ENCODE measurements at places on chromosomes 7 and 10.

- peaks cover 2% of the 10 kb centered on the region for H3K36me3 ChIP-seq
- no peak for DNase-seq
- H3K4me1 ChIP-seq: peaks cover 3% of the 10 kb centered on the region
- H3K4me3 ChIP-seq: no peak overlapping the region
- peaks cover under 1% of the 10 kb centered on the region for H3K27me3 ChIP-seq
- no peak overlapping the region for H3K27ac ChIP-seq
These were observed 86.9 kb downstream of the NEURL1 start for GRCh38 chr10:103580430-103580829.

GRCh38 chr7:2808891-2809665 is 35.0 kb downstream of the GNA12 start:
- no peak overlapping the region for H3K4me3 ChIP-seq
- no peak for DNase-seq
- no peaks in the 10 kb centered on the region for H3K27me3 ChIP-seq
- H3K36me3 ChIP-seq: peaks cover 10% of the 10 kb centered on the region

- no peak overlapping the region for H3K4me3 ChIP-seq
- H3K27me3 ChIP-seq: no peaks in the 10 kb centered on the region
- no peak for DNase-seq
- peaks cover 9% of the 10 kb centered on the region for H3K4me1 ChIP-seq
- no peak overlapping the region for H3K27ac ChIP-seq
- peaks cover 4% of the 10 kb centered on the region for H3K36me3 ChIP-seq
These were observed 99.5 kb downstream of the VTI1A start for GRCh38 chr10:112546474-112546873.

- DNase-seq: no peak
- no peak overlapping the region for H3K27ac ChIP-seq
- peaks cover 58% of the 10 kb centered on the region for H3K27me3 ChIP-seq
- no peaks in the 10 kb centered on the region for H3K4me1 ChIP-seq
- no peaks in the 10 kb centered on the region for H3K36me3 ChIP-seq
These were observed 27.1 kb upstream of the LBX1 start for GRCh38 chr10:101256387-101256786.

DNA sequence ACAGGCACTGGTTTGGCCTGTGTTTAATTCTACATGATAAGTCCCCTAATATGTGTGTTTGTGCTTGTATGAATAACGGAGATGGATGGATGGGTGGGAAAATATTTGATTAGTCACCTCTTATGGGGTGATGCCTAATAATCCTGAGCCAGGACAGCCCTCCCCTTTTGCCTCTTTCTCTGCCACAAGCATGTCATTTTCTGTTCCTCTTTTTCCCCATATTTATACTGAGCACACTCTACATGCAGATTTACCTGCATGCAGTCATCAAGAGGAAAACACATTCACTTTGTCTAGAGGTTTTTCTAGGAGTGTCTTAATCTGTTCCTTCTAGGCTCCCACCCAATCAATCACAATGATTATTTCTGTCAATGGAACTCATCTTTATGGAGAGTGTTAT is 111.6 kb upstream of the TBX20 start:
- no peak overlapping the region for H3K27ac ChIP-seq
- no peak for DNase-seq
- peaks cover 47% of the 10 kb centered on the region for H3K27me3 ChIP-seq

DNA sequence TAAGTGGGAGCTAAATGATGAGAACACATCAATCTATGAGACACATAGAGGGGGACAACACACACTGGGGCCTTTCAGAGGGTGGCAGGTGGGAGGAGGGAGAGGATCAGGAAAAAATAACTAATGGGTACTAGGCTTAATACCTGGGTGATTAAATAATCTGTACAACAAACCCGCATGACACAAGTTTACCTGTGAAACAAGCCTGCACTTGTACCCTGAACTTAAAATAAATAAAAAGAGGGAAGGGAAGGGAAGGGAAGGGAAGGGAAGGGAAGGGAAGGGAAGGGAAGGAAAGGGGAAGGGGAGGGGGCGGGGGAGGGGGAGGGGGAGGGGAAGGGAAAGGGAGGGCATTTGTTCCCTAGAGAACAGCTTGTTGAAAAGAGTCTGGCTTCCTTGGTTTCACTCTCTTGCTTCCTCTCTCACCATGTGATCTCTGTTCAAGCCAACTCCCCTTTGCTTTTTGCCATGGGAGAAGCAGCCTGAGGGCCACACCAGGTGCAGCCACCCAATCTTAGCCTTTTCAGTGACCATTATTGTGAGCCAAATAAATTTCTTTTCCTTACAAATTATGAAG is 57.7 kb downstream of the FAM13C start:
- no peaks in the 10 kb centered on the region for H3K27me3 ChIP-seq
- no peak overlapping the region for H3K4me3 ChIP-seq
- no peaks in the 10 kb centered on the region for H3K4me1 ChIP-seq
- H3K36me3 ChIP-seq: no peaks in the 10 kb centered on the region
- H3K27ac ChIP-seq: no peak overlapping the region
- DNase-seq: no peak

DNA sequence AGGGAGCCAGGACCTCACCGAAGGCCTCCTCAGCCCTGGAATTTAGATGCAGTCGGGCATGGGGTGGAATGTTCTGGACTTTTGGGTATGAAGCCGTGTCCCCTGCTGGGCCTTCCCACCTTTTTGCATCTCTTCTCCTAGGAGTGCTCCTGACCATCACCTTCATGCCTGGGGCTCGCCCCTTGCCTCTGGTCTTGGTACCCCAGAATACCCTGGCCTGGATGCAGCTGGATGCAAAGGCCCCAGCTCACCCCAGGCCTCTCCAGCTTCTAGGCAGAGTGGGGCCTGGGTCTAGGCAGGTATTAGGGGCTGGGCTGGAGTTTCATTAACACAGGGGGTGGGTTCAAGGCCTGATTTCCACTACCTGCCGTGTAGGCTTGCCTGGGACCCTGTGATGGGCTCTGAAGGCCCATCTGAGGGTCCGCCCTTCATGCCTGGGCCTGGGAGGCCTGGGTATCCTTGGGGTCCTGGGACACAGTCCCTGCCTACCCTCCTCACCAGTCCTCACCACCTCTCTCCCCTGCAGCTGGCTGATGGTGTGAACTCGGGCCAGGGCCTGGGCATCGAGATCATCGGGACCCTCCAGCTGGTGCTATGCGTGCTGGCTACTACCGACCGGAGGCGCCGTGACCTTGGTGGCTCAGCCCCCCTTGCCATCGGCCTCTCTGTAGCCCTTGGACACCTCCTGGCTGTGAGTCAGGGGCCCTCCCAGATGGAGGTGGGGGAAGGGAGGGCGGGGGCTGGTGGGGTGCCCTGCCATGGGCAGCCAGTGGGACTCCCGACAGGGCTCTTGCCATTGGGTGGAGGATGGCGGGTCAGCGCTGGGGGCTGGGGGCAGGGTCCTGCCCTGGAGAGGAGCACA is 10.1 kb downstream of the AQP1 start:
- H3K4me3 ChIP-seq: no peak overlapping the region
- no peaks in the 10 kb centered on the region for H3K36me3 ChIP-seq
- H3K27me3 ChIP-seq: no peaks in the 10 kb centered on the region
- DNase-seq: no peak

GRCh38 chr10:42801135-42801534 is 18.5 kb downstream of the BMS1 start:
- no peak overlapping the region for H3K4me3 ChIP-seq
- no peaks in the 10 kb centered on the region for H3K27me3 ChIP-seq
- no peak for DNase-seq
- peaks cover 81% of the 10 kb centered on the region for H3K36me3 ChIP-seq

- H3K27me3 ChIP-seq: no peaks in the 10 kb centered on the region
- peak overlapping the region; percentile 98 for H3K4me3 ChIP-seq
- peaks cover 40% of the 10 kb centered on the region for H3K4me1 ChIP-seq
- no peak for DNase-seq
- H3K27ac ChIP-seq: peak overlapping the region; percentile 100
These were observed 563 bp downstream of the STAM start for GRCh38 chr10:17644485-17644943.

DNA sequence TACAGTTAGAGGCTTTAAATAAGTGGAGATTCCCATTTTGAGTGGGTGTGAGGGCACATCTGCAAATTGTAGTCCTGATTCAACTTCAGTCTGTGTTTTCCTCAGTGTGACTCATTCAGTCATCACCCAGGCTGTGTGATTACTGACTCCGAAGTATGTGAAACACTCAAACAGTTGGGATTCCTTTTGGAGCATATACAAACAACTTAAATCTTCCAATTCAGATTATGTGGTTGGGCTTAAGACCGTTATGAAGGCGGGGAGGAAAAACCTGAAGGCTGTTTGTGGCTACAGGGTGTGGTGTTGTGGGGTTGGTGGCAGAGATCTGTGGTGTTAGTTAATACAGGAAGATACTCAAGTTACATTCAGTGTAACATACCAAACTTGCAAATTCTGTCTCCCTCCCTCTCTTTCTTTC is 259.7 kb upstream of the FERD3L start:
- DNase-seq: no peak
- H3K27me3 ChIP-seq: no peaks in the 10 kb centered on the region
- H3K36me3 ChIP-seq: no peaks in the 10 kb centered on the region
- no peaks in the 10 kb centered on the region for H3K4me1 ChIP-seq
- H3K27ac ChIP-seq: no peak overlapping the region

- no peak overlapping the region for H3K4me3 ChIP-seq
- H3K27me3 ChIP-seq: no peaks in the 10 kb centered on the region
- peaks cover 39% of the 10 kb centered on the region for H3K36me3 ChIP-seq
- peak overlapping the region; percentile 73 for H3K27ac ChIP-seq
- H3K4me1 ChIP-seq: no peaks in the 10 kb centered on the region
- DNase-seq: no peak
These were observed 44.3 kb downstream of the NOD1 start for GRCh38 chr7:30434140-30434799.

GRCh38 chr10:33661580-33662336 is 327.3 kb upstream of the NRP1 start:
- H3K36me3 ChIP-seq: no peaks in the 10 kb centered on the region
- peaks cover 16% of the 10 kb centered on the region for H3K27me3 ChIP-seq
- H3K27ac ChIP-seq: no peak overlapping the region
- DNase-seq: no peak
- peaks cover 5% of the 10 kb centered on the region for H3K4me1 ChIP-seq
- H3K4me3 ChIP-seq: no peak overlapping the region

DNA sequence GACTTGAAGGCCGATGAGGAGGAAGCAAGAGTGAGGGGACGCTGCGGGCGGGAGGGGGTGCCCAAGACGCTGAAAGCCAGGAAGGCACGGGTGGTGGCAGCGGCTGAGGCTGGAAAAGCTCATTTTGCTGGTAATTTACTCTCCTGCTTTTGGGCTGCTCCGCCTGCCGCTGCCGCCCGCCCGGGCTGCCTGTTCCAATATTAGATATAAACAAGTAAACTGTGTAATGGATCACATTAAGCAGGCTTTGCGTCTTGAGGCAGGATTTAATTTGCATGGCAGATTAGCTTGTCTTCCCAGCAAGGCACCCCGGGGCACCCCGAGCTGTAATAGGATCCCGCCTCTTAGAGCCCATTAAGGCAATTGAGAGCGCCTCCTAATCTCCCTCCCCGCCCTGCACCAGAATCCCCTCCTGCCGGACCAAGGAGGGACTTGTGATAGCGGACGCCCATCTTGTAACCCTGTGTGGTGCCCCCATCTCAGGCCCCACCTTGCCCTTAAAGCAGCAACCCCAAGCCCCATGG is 46.1 kb upstream of the SLF2 start:
- DNase-seq: no peak
- no peak overlapping the region for H3K27ac ChIP-seq
- H3K36me3 ChIP-seq: no peaks in the 10 kb centered on the region
- peaks cover 47% of the 10 kb centered on the region for H3K27me3 ChIP-seq
- H3K4me1 ChIP-seq: peaks cover 4% of the 10 kb centered on the region

DNA sequence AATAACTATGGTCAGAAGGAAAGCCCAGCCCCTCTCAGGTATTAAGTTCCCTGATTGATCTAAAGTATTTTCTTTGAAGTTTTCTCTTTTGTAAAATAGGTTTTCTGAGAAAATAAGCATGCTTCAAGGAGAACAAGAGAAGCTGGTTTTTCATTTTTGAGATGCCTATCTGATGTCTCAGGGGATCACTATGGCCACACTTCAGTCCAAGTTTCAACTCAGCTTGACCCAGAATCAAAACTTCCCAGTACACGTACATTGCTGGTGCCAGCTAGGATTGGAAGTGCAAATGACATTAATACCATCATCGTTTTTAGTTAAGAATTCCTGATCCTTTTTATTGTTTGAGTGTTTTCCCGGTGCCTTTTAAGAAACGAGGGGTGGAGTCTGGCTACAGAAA is 7.2 kb downstream of the ITIH5 start:
- peaks cover 53% of the 10 kb centered on the region for H3K27me3 ChIP-seq
- no peak for DNase-seq
- H3K4me1 ChIP-seq: no peaks in the 10 kb centered on the region
- H3K4me3 ChIP-seq: no peak overlapping the region
- no peaks in the 10 kb centered on the region for H3K36me3 ChIP-seq

GRCh38 chr7:27171325-27171636 is 2.8 kb downstream of the HOXA10 start:
- no peak overlapping the region for H3K27ac ChIP-seq
- H3K4me1 ChIP-seq: peaks cover 31% of the 10 kb centered on the region
- peak overlapping the region; percentile 76 for H3K4me3 ChIP-seq
- peaks cover 76% of the 10 kb centered on the region for H3K27me3 ChIP-seq
- peaks cover 37% of the 10 kb centered on the region for H3K36me3 ChIP-seq
